ENCODE measurements at places on chromosomes 12 and 14. TPM values are rescaled to one million over a fixed set of nuclear protein-coding genes. Genes with fewer than 3 reads are reported as not detected.

DNA sequence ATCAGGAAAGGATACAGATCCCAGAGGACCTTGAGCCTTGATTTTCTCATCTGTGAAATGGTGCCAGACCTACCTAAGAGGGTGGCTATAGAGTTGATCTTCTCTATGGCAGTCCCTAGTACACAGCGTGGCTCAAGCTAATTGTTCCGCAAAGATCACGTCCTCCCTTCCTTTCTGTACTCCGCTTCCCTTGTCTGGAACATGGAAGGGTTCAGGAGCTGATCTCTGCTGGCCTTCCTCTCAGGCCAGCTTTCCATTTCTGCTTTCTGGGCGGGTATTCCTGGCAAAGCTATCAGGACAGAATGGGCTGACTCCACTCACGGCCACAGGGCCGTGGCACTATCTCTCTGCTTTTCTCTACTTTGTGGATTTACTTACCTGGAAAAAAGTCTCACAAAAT is 6.5 kb downstream of the CAMKK2 start:
- DNase-seq = no peak

- no peak for DNase-seq
These were observed 45.7 kb upstream of the PRMT8 start for GRCh38 chr12:3445119-3445978.

DNA sequence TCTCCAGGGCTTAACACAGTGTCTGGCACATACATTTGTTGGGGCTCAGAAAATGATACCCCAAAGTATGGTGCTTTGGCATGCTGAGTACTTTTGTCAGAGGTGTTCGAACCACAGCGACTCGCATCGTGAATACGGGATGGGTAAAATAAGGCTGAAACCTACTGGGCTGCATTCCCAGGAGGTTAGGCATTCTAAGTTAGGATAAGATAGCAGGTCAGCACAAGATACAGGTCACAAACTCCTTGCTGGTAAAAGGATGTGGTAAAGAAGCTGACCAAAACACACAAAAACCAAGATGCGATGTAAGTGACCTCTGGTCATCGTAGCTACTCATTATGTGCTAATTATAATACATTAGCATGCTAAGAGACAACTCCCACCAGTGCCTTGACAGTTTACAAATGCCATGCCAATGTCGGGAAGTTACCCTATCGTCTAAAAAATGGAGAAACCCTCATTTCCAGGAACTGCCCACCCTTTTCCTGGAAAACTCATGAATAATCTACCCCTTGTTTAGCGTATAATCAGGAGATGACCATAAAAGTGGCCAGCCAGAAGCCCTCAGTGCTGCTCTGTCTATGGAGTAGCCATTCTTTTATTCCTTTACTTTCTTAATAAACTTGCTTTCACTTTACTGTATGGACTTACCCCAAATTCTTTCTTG is 3.3 kb upstream of the AEBP2 start:
- no peak for DNase-seq

DNA sequence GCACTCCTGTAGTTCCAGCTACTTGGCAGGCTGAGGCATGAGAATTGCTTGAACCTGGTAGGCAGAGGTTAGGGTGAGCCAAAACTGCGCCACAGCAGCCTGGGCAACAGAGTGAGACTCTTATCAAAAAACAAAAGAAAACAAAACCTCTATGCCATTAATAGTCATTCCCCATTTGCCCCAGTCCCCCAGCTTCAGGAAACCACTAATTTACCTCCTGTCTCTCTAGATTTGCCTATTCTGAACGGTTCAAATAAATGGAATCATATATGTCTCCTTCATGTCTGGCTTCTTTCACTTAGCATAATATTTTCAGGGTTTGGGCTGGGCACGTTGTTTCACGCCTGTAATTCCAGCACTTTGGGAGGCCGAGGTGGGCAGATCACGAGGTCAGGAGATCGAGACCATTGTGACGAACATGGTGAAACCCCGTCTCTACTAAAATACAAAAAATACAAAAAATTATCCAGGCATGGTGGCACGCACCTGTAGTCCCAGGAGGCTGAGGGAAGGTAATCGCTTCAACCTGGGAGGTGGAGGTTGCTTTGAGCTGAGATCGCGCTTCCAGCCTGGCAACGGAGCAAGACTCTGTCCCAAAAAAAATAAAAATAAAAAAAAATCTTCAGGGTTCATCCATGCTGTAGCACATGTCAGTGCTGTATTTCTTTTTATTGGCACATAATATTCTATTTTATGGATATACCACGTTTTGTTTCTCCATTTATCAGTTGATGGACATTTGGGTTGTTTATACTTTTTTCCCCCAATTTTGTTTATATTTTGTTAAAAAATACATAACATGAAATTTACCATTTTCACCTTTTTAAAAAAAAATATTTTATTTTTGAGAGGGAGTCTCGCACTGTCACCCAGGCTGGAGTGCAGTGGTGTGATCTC is 31.9 kb downstream of the KNTC1 start:
- DNase-seq = no peak

DNA sequence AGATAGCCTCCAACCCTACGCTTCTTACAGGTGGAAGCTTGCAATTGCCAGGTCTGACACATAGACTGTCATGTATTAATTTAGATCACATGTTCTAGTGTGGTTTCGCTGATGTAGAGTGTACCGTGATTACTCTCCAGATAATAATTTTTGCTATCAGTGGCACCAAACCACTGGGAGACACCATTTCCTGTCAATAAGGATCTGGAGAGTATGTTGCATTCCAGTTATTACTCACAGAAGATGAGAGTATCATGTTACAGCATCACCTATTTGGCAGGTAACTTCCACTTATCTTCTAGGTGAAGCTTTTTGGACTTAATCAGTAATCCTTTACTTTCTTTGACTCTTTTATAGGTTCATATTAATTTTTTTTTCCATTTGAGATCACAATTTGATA is 147.2 kb downstream of the HELB start:
- no peak for DNase-seq

GRCh38 chr12:114430306-114430705 is 24.4 kb upstream of the TBX5 start:
- DNase-seq = no peak

GRCh38 chr14:51463461-51463860 is 188.2 kb upstream of the FRMD6 start:
- DNase-seq = no peak

DNA sequence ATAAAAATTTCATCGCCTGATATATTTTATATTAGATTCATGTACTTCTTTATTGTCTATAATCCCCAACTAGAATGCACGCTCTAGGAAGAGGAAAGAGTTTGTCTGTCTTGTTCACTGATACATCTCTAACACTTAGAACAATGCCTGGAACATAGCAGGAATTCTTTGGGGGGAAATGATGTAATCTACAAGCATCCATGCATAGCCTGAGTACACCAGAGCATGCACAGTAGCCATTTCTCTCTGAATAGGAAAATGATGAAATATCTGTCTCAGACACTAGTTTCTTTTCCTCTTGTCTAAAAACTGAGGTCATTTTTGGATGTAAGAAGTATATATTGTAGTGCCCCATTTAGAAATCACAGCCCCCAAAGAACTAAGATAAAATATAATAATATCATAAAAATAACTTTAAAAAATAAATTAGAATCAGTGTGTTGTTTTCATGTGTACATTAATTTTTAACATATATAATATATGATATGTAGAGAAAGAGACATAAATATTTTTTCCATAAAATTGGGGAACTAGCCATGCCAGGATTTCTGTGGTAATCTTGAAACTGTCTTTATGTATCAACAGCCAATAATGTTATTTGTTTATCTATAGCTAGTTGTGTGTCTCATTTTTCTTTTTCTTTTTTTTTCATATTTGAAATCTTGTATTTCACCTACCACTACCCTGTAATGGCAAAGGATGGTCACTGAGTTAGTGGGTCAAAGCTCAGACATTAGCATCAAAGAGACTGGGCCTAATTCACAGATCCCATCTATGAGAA is 155.6 kb upstream of the TMCC3 start:
- DNase-seq = no peak

DNA sequence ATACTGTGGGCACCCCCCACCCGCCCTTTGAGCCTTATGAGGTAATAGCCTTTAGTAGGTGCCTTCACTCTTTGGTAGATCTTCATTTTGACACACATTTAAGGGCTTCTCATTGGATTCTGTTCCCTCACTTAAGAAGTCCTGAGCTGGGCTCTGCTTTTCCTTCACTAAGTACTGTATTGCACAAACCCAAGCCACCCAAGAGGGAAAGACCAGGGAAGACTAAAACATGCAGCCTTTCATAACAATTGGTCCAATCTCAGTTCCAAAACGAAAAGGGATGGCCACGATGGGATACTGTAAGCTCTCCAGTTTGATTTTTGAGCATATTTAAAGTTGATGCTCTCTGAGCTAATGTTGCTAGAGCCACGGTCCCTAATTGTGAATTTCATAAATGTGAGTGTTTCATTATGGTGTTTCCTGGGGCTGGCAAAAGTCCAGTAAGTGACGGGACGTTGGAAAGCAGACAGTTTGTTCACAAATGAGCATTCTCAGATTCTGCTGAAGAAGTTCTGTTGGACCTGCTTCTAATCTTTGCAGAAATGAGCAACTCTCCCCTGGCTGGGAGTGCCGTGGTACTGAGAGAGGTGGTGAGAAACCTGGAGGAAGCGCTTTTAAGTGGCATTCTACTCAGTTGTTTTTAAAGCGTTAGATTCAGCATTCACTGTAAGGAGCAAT is 9.4 kb downstream of the SSPN start:
- no peak for DNase-seq

GRCh38 chr14:94382099-94382715 is 6.2 kb downstream of the SERPINA1 start:
- DNase-seq = no peak

- DNase-seq = no peak
These were observed 130.9 kb downstream of the KICS2 start for GRCh38 chr12:64091186-64091585.

GRCh38 chr14:90456551-90456950 is 59.7 kb downstream of the CALM1 start:
- no peak for DNase-seq

Gene ABCC9
- polyA plus RNA-seq = 0.02 TPM

Gene HSPB8
- polyA plus RNA-seq = 3.5 TPM

Gene FOXG1
- 0.05 TPM for polyA plus RNA-seq

Gene RAPGEF3
- polyA plus RNA-seq = 2.3 TPM
